AG08395 (cell line): ENCODE measurements at places on chromosomes 2 and 18.
A peak's percentile ranks its signal among the peaks of the same experiment; 100 is the strongest.

- DNase-seq = no peak
These were observed 9.1 kb upstream of the PROM2 start for GRCh38 chr2:95265182-95265581.

DNA sequence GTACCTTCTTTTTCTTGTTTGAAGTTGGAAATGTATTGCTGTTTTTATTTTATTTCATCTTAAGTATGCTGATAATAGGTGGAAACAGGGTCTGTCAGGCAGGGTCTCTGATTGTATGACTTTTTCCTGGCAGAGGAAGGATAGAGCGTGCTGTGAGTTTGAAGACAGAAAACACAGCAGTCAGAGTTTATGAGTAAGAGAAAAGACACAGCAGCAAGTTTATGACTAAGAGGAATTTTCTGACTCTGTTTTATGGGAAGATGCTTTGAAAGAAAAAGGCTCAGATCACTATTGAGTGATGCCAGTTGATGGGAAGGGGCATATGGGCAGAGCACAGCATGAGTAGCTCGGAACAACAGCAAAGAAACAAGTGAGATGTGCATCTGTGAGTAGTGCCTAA, 379.1 kb downstream of the MEIS1 start:
- no peak for DNase-seq

GRCh38 chr2:190908532-190908931, 27.9 kb downstream of the GLS start:
- DNase-seq = no peak

GRCh38 chr18:74290794-74291471, 830 bp downstream of the CYB5A start:
- DNase-seq = no peak

GRCh38 chr2:70979626-70980025, 1.2 kb downstream of the ANKRD53 start:
- no peak for DNase-seq

DNA sequence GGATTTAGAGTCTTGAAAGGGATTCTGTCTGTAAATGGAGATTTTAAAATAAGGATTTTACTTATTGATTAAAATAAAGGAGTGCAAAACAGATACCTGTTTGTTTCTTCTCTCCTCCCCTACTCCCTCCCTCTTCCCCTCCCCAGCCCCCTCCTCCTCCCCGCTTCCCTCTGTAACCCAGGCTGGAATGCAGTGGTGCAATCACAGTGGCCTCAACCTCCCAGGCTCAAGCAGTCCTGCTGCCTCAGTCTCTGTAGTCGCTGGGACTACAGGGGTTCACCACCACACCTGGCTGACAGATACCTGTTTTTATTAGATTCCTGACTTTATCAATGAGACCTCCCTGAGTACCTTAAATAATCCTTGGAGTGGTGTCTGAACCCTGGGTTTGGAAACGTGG, 57.1 kb downstream of the OXER1 start:
- DNase-seq = no peak

DNA sequence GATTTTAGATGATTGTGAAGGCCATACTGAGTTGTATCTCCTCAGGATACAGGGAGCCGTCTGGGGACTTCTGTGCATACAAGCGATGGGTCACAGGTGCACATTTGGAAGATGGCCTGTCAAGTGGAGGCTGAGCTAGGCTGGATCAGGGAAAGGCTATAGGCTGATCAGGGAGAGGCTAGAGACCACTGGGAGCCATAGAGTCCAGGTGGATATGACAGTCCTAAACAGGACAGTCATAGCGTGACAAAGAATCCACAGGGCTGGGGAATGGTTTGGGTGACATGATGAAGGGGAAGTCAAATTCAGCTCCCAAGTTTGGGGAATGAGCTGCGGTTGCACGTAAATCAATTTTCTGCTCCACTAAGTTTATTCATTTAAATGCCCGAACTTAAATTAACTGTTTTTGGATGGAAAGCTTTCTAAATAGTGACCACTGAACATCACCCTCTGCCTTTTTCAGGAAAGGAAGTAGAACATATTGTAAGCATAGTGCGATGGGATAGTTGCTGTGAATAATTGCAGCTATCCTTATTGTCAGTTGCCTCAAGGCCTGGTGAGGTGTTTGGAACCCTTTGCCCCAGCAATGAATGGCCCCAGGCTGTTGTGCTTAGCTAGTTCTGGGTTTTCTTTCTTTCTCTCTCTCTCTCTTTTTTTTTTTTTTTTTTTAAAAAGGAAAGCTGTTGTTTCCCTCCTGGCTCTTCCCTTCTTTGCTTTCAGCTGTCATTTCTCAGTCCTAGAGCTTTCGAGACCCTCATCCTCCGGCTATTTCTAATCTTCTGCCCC, 50.5 kb downstream of the KLHL29 start:
- no peak for DNase-seq

- peak; percentile 38 for DNase-seq
These were observed 142.7 kb downstream of the ACKR3 start for GRCh38 chr2:236712304-236712703.

- no peak for DNase-seq
These were observed 89.0 kb upstream of the SEC11C start for GRCh38 chr18:59050661-59051057.

GRCh38 chr2:205197468-205198139, 484.7 kb upstream of the NRP2 start:
- DNase-seq = no peak

- peak; percentile 20 for DNase-seq
These were observed 137.6 kb upstream of the SPATS2L start for GRCh38 chr2:200168641-200169555.

DNA sequence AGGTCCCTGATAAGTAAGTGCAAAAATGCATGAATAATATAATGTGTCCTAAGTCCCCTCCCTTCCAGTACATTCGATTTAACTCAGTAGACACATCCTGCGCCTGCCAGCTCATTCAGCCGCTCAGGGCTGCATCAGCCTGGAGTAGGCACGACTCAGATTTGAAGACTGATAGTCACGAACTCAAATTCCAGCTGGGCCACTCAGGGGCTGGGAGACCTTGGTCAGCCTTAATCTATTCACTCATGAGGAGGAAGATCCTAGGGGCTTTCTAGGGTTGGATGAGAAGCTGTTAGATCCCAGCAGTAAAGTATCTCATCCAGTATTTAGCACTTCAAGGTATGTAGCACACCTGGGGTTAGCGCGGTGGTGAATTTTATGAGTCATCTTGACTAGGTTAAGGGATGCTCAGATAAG, 98.9 kb upstream of the ODC1 start:
- peak; percentile 60 for DNase-seq
